ENCODE measurements at places on chromosomes 6 and 20. TPM values are rescaled to one million over a fixed set of nuclear protein-coding genes. Genes with fewer than 3 reads are reported as not detected.

GRCh38 chr20:40717343-40717865, 28.4 kb upstream of the MAFB start:
- DNase-seq: no peak

DNA sequence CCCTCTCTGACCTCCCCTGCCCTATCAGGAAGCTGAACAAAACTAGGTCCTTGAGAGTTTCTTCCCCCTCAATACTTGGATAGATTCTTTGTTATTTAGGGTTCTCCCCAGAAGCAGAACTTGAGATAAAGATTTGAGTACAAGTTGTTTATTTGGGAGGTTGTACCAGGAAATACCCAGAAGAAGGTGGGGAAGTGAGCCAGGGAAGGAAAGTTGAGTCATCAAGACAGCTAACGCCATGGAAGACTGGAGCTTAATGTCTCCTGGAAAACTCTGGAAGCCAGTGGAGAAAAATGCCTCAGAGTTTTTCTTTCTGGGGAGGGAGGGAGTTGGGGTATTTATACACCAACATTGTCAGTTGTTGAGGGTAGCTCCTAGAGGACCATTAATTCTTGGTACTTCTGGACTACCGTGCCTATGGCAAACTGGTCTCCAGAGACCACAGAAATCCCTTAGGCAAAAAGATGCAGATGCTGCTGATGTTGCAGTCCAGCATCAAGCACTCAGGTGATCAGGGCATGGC, 102.6 kb upstream of the ZFP64 start:
- DNase-seq: no peak

- no peak for DNase-seq
Observed at GRCh38 chr20:35637276-35637675, 21.6 kb downstream of the SPAG4 start.

- DNase-seq: no peak
Observed at GRCh38 chr20:8424010-8424409, 291.9 kb downstream of the PLCB1 start.

GRCh38 chr6:42715871-42716270, 6.5 kb downstream of the PRPH2 start:
- no peak for DNase-seq

GRCh38 chr6:108803982-108804490, 44.2 kb upstream of the ARMC2 start:
- DNase-seq: no peak

GRCh38 chr6:106749609-106750008, 120.2 kb downstream of the QRSL1 start:
- no peak for DNase-seq

DNA sequence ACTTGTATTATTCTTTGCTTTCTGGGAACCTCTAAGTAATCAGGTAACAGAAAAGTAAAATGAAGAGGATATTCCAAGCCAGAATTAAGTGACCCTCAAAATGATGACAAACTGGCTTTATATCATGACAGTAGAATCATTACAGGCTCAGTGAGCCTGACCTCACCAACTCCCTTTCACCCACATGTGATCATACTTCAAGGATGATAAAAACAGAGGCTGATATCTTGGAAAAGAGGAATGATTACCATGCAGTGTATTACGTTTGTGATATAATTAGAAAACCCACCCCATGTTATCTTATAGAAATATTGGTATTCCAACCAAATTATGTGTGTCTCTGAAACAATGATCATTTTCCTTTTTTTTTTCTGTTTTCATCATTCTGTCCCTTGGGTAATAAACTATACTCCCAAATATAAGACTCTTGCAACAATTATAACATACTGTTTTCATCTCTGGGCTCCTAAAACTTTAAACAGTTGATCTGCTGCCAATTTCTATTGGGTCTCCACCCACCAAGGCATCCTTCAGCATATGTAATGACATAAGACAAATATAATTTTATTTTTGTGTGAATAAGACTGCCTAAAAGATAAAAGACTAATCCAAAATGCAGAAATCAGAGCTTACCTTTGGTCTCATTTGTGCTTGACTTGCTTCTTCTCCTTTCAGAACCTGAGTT, 115.7 kb downstream of the DST start:
- DNase-seq: no peak

HSPA12B gene
- total RNA-seq: 22.2 TPM

TRDN gene
- total RNA-seq: not detected

ARMH2 gene
- total RNA-seq: not detected
